CD4-positive, alpha-beta T cell (primary cell): ENCODE measurements at places on chromosomes 7 and 10. TPM values are rescaled to one million over a fixed set of nuclear protein-coding genes. Genes with fewer than 3 reads are reported as not detected.

GRCh38 chr10:88949912-88950837 is 2.4 kb downstream of the ACTA2 start:
- no peaks in the 10 kb centered on the region for H3K4me1 ChIP-seq
- no peaks in the 10 kb centered on the region for H3K27me3 ChIP-seq
- no peak for DNase-seq
- H3K27ac ChIP-seq = no peak overlapping the region
- H3K36me3 ChIP-seq = no peaks in the 10 kb centered on the region
- no peak overlapping the region for H3K4me3 ChIP-seq

DNA sequence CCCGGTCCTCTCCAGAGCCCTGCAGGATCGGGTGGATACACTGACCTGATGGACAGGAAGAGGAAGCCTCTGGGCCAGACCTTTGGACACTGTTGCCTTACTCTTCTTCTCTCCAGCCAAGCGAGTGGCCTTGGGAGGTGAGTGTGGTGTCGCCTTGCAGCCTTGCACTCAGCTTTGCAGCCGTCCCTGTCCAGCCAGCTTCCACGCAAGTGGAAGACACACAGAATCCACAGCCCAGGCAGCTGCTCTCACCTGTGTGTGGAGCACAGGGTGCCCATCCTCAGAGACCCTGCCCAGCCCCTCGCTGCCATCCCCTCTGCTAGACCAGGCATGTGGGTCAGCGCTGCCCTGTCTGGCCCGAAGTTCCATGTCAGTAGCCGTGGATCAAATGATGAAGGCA is 239.1 kb downstream of the EBF3 start:
- no peaks in the 10 kb centered on the region for H3K27me3 ChIP-seq
- H3K36me3 ChIP-seq = no peaks in the 10 kb centered on the region
- H3K27ac ChIP-seq = no peak overlapping the region
- H3K4me3 ChIP-seq = no peak overlapping the region

DNA sequence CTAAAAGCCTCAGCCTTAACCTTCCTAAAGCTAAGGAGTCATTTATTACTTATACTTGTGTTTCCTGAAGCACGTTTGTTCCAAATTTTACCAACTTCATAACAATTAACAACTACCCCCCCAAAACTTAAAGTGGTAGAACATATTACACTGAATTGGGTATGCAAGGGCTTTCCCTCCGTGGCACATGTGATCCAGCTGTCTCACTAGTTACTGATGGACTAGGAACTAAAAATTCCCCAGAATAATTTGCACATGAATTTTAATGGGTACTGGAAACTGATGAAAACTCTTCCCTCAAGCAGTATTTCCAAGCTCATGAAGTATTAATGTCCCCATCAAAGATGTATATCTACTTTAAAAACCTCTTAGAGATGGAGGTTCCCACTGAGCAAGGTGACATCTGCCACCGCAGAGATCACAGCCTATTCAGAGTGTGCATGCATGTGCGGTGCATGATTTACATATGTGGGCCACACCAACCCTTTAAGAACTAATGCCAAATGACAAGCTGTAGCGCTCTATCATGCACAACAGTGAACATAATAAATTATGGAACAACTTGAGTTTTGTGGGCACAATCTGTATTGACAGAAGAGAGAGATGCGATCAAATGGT is 139.9 kb upstream of the ADCY1 start:
- H3K4me3 ChIP-seq = no peak overlapping the region
- no peaks in the 10 kb centered on the region for H3K36me3 ChIP-seq
- no peak for DNase-seq
- no peak overlapping the region for H3K27ac ChIP-seq
- H3K27me3 ChIP-seq = peaks cover 6% of the 10 kb centered on the region

DNA sequence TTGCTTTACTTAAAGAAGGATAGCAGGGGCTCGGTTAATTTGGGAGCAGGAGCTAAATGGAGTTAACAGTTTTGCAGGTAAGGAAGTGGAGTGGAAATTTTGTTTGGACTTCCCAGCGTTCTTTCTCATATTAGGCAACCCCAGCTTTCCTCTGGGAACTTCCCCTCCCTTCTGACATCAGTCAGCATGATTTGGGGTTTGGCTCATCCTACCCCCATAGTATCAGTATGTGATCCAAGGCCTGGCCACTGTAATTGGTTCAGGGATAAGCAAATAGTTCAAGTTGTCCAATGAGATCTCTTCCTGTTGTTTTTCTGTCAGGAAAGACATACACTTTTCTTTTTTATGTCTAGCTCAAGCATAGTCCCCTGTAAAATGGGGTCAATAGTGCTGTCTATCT is 125.6 kb upstream of the CDK6 start:
- H3K4me1 ChIP-seq = no peaks in the 10 kb centered on the region
- H3K27me3 ChIP-seq = no peaks in the 10 kb centered on the region
- H3K36me3 ChIP-seq = no peaks in the 10 kb centered on the region
- DNase-seq = no peak
- no peak overlapping the region for H3K27ac ChIP-seq

DNA sequence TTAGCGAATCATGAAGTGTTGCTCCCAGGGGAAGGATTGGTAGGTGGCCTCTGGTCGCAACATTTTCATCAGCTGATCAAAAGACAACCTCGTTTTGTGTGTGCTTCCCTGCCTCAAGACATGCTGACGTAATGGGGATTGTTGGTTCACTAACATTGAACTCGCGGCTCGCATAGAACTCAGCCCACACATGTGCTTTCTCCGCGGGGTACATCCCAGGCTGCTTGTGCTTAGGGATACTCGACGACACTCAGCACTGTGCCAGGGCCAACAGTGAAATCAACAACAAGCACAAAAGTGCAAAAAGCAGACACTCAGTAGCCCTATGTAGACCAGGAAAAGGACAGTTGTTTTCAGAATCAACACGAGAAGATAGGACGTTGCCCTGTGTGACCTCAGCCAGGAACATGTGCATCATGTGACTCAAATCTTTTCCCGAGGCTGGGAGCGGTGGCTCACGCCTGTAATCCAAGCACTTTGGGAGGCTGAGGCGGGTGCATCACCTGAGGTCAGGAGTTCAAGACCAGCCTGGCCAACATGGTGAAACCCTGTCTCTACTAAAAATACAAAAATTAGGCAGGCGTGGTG is 20.8 kb downstream of the WIPI2 start:
- peaks cover 69% of the 10 kb centered on the region for H3K36me3 ChIP-seq
- no peaks in the 10 kb centered on the region for H3K4me1 ChIP-seq
- no peak overlapping the region for H3K4me3 ChIP-seq
- no peak for DNase-seq
- no peaks in the 10 kb centered on the region for H3K27me3 ChIP-seq

DNA sequence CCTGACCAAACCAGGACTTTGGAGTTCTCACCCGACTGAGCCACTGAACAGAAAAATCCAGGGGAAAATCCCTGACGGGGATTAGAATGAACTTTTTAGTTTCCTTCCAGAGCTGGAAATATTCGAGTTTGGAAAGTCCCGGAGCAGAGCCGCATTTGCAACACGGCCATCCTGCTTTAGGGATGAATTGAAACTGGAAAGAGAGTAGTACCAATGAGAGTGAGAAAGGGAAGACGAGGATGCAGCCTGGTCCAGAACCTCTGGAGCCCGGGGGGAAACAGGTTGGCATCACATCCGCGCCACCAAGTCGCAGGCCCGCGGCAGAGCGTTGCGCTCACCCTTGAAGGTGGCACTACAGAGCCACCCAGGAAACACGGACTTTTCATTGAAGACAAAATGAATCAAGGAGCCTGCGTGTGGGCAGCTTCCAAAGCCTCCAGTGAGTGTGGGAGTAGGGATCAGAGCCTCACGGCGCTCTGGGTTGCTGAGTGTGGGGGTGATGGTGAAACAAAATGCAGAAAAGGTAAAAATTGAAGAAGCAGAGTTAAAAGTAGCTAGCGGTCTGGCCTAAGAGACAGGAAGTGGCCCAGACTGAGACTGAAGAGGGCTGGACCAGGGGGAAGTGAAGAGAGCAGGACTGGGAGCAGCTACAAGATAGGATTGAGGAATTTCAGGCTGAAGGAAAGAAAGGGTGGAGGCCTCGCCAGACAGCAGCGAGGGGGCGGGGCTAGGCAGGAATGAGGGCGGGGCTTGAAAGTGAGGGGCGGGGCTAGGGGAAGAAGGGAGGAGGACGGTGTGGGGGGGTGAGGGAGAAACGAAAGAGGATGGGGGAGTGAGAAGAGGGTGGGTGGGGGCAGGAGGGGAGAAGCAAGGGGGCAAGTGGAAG is 1.8 kb downstream of the SMURF1 start:
- H3K27ac ChIP-seq = peak overlapping the region; percentile 79
- H3K4me1 ChIP-seq = peaks cover 28% of the 10 kb centered on the region
- H3K4me3 ChIP-seq = peak overlapping the region; percentile 64

GRCh38 chr10:22420787-22421517 is 75.7 kb downstream of the SPAG6 start:
- H3K27ac ChIP-seq = no peak overlapping the region
- H3K4me1 ChIP-seq = no peaks in the 10 kb centered on the region
- no peaks in the 10 kb centered on the region for H3K36me3 ChIP-seq
- H3K4me3 ChIP-seq = no peak overlapping the region
- no peaks in the 10 kb centered on the region for H3K27me3 ChIP-seq

DNA sequence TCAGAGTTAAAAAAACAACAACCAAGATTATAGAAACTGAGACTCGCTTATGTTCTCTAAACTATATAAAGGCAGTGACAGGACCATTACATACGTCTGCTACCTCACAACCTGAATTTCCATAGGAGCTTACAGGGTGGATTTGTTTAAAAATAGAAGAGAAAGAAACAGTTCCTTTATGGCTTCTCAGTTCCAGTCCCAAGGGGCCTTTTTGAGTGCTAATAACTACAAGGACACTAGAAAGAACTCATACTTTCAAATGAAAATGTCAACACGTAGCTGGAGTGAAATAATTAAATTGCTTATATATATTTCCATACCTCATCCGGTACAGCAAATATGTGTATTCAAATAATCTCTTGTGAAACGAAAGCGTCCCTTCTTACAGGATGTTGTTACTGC is 19.7 kb downstream of the TSPAN12 start:
- DNase-seq = no peak
- no peaks in the 10 kb centered on the region for H3K27me3 ChIP-seq
- no peaks in the 10 kb centered on the region for H3K4me1 ChIP-seq
- no peaks in the 10 kb centered on the region for H3K36me3 ChIP-seq
- H3K27ac ChIP-seq = no peak overlapping the region
- no peak overlapping the region for H3K4me3 ChIP-seq

DNA sequence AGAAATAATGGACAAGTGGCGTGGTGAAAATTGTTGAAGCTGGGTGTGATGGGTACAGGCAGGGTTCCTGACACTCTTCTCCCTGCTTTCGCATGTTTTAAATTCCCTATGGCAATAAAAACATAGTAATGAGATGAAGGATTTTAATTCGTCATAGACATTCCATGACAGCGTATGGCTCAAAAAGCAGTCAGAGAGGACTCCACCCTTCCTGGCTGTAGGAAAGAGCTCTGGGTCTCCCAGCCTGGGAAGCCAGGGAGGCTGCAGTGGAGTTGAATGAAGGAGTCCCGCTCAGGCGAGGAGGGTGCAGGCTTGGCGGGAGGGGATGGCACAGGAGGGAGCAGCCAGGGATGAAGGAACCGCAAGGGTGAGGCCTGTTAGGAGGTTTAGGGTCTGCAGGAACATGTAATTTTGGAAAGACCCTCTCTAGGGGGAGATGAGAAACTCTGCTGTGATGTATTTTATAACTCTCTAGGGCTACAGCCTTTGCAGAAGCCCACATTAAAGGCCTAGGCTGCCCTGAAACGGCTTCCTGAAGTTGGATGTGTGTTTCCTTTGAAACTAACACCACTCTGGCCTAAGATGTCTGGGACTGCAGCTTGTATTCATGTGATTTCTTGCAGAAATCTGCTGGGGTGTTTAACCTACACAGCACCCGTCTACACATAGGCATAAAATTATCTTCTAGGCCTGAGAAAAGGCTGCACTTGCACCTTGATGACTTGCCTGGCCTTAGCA is 7.6 kb upstream of the LARP4B start:
- H3K27me3 ChIP-seq = no peaks in the 10 kb centered on the region
- H3K36me3 ChIP-seq = no peaks in the 10 kb centered on the region
- peaks cover 10% of the 10 kb centered on the region for H3K4me1 ChIP-seq
- no peak overlapping the region for H3K27ac ChIP-seq
- no peak overlapping the region for H3K4me3 ChIP-seq

GRCh38 chr7:75716992-75717626 is 21.6 kb downstream of the HIP1 start:
- no peak overlapping the region for H3K4me3 ChIP-seq
- H3K27ac ChIP-seq = no peak overlapping the region
- DNase-seq = no peak

DNA sequence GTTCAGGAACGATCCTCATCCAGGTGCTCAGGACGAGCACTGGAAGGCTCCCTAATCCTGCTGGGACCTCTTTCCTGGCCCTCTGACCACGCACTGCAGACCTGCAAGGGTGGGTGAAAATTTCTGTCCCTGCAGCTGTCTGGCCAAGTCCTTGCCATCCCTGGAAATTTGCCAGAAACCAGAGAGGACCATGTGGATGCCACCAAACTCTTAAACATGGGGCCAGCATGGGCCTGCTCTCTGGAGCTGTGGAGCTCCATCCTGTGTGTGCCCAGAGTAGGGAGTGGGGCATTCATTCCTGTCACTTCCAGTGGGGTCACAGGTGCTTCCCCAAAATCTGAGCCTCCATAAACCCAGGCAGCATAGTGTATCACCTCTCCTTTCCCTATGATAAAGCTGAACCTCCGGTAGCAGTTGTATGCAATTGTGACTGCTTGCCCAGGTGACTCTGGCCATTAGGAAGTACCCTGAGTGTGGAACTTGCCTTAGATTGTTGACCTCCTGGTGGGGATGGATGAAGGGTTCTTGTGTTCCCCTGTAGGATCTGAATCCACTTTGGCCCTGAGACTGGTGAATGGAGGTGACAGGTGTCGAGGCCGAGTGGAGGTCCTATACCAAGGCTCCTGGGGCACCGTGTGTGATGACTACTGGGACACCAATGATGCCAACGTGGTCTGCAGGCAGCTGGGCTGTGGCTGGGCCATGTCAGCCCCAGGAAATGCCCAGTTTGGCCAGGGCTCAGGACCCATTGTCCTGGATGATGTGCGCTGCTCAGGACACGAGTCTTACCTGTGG is 57.1 kb downstream of the DMBT1 start:
- no peaks in the 10 kb centered on the region for H3K36me3 ChIP-seq
- no peak overlapping the region for H3K4me3 ChIP-seq
- H3K27me3 ChIP-seq = no peaks in the 10 kb centered on the region
- H3K4me1 ChIP-seq = no peaks in the 10 kb centered on the region

PDE1C gene
- total RNA-seq = not detected

CFAP69 gene
- not detected for total RNA-seq

LBX1 gene
- total RNA-seq = not detected

PNLIPRP1 gene
- total RNA-seq = not detected

ANLN gene
- 0.33 TPM for total RNA-seq

GLI3 gene
- 0.36 TPM for total RNA-seq

SUGCT gene
- total RNA-seq = 1.2 TPM
